ENCODE measurements at places on chromosomes 5 and 9.

- DNase-seq: no peak
These were observed 235.0 kb upstream of the NFIL3 start for GRCh38 chr9:91658513-91659105.

GRCh38 chr9:445033-445432, 230.4 kb downstream of the DOCK8 start:
- no peak for DNase-seq

- DNase-seq: no peak
These were observed 149.1 kb upstream of the TUT7 start for GRCh38 chr9:86503314-86503713.

GRCh38 chr5:170466988-170467707, 36.7 kb upstream of the KCNIP1 start:
- DNase-seq: no peak

GRCh38 chr9:136740971-136741882, 1.5 kb downstream of the LCN10 start:
- DNase-seq: no peak

All from activated CD4-positive, CD25-positive, alpha-beta regulatory T cell (primary cell).